ENCODE measurements at places on chromosomes 4 and X. TPM values are rescaled to one million over a fixed set of nuclear protein-coding genes. Genes with fewer than 3 reads are reported as not detected.

GRCh38 chr4:47801481-47802002 is 36.3 kb downstream of the CORIN start:
- no peak for DNase-seq

GRCh38 chrX:55907968-55908607 is 190.5 kb downstream of the RRAGB start:
- DNase-seq: peak; percentile 80

Gene BANK1
- 1.8 TPM for total RNA-seq

Gene OPN1MW3
- total RNA-seq: not detected

DNA sequence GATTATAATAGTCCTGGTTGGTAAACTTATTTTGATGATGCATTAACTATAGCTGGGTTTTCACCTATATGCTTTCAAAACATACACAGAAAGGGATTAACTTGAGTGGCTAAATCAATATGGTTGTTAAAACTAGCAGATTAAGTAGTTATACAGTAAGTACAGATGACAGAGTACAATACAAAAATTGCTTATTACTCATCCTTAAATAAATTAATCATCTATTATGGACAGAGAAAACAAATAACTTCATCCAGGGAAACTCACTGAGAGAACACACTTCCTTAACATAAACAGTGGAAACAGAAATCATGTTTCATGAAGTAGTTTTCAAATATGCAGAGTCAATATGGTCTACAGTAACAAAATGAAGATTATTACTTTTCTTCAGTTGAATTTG is 133.4 kb downstream of the AREG start:
- DNase-seq: no peak

Gene CWH43
- not detected for total RNA-seq

DNA sequence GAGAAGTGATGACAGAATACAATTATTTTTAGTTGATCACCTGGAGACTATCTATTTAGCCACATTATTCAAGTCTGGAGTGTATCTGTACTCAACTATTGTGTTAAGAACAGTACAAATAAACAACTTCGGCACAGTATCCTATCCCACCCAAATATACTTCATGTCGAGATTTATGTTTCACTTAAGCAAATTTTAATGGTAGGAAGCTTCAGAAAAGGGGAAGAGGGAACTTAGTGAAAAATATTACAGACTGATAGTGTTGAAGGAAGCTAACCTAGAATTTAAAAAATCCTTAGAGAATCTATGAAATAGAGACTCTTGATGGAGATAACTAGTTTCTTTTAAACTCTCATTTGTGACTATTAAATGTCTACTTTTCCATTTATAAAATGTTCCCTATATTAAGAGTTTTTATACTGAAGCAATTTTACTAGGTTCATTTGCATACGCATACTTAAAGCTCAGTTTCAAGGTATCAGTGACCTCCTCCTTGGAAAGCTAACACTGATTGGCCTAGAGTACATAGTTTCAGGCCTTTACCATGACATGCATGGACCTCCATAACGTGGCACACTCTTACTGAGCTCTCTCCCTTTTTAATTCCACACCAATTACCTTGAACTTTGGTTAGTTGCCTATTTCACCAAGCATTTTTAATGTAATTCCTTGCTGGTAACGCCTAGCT is 197.7 kb downstream of the CAMK2D start:
- no peak for DNase-seq

GRCh38 chr4:138898282-138898681 is 117.3 kb upstream of the NOCT start:
- DNase-seq: no peak

Gene MSN
- total RNA-seq: 532 TPM

- no peak for DNase-seq
Observed at GRCh38 chr4:81634766-81635549, 163.3 kb upstream of the RASGEF1B start.

Gene SPATA18
- total RNA-seq: 12.5 TPM

DNA sequence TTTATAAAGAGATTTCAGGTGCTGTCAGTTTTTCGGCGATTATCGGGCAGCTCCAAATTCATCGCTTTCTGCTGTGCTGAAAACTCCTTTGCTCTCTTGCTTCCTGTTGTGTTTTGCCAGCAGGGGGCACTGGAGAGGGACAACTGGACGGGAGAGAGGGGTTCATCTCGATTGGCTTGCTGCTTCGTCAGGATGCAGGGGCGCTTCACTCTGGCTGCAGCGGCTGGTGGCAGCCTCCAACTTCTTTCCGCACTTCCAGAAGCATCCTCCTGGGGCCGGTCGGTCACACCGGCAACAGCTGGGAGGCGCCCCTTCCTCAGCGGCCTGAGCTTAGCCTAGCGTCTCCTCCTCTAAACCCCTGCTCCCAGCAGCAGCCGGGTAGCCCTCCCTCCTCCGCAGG is 29.5 kb downstream of the MSL3 start:
- DNase-seq: peak; percentile 85

Gene F8A3
- 0.39 TPM for total RNA-seq

Data from aorta (tissue), 5 donors.